GM06990 (cell line): ENCODE measurements at places on chromosomes 5 and 9.

DNA sequence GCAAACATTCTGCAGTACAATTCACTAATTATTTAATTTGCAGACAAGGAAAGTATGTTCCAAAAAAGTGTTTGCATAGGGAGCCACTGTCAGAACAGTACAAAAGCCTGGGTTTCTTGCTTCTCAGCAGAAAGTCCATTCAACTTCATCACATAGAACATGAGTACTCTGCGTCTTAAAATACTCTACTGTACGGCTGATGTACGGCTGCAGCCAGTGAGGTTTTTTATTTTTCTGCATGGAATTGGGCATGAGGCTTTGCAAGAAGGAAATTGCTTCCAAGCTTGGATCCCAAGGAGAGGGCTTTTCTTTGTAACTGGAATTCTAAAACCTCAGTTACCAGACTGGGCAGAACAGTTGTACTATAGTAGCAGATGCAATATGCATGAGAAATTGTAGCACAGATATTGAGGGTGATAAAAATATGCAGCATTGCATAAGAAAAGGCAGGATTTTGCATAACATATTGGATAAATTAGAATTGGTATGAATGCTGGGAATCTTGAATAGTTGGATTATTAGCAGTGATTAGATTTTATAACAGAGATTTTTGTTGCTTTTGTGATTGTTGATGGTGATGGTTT, 178.1 kb upstream of the CDH9 start:
- DNase-seq, result no peak

GRCh38 chr5:59326596-59326995, 566.9 kb downstream of the PDE4D start:
- no peak for DNase-seq

- no peak for DNase-seq
Observed at GRCh38 chr5:141392429-141393198, at the start of gene PCDHGA8. TSS of gene PCDHGA8 (plus strand) at chr5:141392633. CDS start at chr5:141392814, 181 bp downstream.

- no peak for DNase-seq
Observed at GRCh38 chr9:137490532-137491186, 31.5 kb upstream of the NSMF start.

- no peak for DNase-seq
Observed at GRCh38 chr5:90071066-90071465, 338.5 kb downstream of the CETN3 start.

DNA sequence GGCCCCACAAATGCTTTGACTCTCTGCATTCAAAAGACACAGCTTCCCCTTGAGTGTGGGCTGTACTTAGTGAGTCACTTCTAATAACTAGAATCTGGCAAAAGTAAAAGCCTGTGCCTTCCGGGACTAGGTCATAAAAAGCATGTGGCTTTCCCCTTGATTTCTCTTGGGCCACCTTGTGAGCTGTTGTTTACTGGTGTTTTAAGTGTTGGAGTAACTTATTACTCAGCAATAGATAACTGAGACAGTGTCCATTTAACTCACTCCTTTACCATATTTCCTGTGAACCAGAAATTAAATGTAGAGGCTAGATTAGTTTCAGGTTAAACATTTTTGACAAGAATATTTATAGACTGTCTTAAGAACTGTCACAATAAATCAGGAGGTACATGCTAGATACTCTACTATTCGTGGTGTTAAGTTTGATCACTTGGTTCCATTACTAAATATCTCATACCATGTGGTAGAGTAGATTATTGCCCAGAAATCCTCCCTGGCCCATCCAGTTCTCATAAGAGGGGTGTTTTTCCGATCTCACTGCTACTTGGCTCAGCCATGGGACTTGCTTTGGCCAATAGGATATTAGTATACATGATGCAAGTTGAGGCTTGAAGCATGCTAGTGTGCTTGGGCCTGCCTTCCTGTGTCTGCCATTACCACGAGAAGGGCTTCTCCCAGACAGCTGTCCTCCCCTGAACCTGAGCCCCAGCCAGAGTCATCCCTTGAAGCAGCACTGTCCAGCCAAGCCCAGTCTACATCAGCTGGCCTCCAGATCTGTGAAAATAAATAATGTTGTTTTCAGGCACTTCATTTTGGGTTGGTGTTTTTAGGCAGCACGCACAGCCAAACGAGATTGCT, 10.4 kb upstream of the CMBL start:
- DNase-seq, result no peak

- no peak for DNase-seq
Observed at GRCh38 chr9:13942695-13943094, 371.2 kb downstream of the NFIB start.

GRCh38 chr5:133147815-133148567, 96.2 kb downstream of the HSPA4 start:
- DNase-seq, result no peak

GRCh38 chr5:151825445-151825844, 53.7 kb downstream of the G3BP1 start:
- DNase-seq, result no peak

DNA sequence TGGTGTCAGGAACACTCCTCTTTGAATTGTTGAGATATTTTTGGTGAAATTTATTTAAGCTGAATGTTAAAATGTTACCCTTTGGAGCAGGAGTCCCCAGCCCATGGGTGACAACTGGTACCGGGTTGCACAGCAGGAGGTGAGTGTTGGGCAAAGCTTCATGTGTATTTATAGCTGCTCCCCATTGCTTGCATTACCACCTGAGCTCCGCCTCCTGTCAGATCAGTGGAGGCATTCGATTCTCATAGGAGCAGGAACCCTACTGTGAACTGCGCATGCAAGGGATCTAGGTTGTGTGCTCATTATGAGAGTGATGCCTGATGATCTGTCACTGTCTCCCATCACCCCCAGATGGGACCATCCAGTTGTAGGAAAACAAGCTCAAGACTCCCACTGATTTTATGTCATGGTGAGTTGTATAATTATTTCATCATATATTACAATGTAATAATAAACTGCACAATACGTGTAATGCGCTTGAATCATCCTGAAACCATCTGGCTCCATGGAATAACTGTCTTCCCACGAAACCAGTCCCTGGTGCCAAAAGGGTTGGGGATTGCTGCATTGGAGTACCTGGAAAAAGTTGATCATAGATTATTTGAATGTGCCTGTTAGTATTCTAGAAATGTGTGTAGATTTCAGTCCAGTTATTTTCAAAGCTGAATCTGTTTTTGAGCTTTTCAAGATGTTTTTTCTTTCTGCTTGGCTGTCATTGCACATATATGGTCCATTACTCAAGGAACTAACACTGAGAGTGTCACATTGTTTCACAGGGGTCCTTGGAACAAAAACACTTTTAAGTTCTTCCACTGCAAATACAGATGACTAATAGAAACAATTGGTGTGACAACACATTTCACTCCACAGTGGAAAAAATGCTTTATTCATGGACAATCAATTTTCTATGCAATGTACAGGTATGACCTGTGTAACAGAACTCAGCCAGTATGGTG, 104.6 kb upstream of the TNFAIP8 start:
- no peak for DNase-seq

- DNase-seq, result no peak
Observed at GRCh38 chr5:56053363-56053762, 58.6 kb upstream of the IL6ST start.

DNA sequence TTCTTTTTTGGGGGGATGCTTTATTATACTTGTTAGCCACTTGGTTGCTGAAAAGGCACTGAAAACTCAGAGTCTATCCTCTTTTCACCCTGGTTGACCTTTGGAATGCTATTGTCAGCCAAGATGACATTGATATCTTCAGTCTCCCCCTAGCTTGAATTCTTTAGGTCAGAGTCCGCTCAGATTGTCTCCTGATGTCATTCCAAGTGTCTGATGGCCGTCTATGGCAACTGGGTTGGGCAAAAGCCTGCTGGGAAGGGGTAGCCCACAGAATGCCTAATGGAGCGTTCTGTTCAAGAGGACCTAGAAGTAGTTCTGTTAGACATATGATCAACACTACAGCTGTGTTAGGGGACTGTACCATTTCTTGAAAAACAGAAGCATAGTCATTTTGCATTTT, 9.7 kb upstream of the MEF2C start:
- DNase-seq, result no peak

DNA sequence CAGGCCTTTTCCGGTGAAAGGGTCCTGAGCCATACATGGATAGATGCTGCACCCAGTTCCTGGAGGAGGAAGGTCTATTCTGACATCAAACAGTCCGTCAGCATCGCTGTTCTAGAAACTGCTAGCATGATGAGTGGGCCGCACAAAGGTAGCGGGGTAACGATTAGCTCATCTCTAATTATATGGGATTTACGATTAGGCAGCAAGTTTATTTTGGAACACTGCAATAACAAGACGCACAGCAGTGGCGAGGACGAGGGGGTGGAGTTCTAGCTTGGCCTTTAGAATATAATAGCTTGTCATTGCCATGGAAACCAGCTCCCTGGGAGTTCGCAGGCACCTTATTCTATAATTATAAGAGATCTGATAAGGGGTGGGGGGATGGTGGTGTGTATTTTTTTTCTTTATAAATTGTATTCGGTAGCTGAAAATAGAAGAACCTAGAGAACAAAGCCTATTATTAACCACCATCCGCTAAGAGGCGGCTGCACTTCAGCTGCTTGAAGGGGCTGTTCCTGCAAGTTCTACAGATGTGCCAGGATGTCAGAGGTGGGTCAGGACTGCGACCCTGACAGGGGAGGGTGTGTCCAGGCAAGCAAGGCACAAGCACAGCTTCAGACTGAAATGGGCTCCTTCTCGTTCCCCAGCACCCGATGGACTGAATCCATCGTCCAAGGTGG, 311.0 kb downstream of the AGTPBP1 start:
- DNase-seq, result no peak

DNA sequence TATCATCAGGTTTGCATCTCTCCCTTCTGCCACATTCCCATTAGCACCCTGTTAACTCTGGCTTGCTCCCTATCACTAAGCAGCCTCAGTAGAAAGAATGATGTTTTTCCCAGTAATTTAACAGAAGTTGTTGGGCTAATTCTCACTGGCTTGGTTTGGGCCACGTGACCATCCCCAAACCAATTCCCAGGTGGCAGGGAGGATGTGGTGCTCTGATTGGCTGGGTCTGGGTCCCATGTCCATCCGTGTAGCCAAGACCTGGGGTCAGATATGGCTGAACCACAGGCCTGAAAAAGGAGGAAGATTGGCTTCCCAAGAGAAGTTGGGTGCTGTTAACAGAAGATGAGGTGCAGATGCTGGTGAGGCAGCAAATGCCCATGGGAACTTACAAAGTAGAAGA, 122.0 kb downstream of the BOD1 start:
- no peak for DNase-seq

- no peak for DNase-seq
Observed at GRCh38 chr5:4758996-4759395, 381.1 kb upstream of the ADAMTS16 start.

DNA sequence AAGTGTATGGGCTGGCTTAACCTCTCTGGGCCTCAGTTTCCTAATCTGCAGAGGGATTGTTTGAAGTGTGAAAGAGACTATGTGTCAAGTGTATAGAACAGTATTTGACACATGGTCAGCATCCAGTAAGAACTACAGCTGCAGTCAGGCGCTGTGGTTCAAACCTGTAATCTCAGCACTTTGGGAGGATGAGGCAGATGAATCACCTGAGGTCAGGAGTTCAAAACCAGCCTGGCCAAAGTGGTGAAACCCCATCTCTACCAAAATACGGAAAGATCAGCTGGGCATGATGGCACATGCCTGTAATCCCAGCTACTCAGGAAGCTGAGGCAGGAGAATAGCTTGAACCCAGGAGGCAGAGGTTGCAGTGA, 31.9 kb upstream of the STING1 start:
- DNase-seq, result no peak

DNA sequence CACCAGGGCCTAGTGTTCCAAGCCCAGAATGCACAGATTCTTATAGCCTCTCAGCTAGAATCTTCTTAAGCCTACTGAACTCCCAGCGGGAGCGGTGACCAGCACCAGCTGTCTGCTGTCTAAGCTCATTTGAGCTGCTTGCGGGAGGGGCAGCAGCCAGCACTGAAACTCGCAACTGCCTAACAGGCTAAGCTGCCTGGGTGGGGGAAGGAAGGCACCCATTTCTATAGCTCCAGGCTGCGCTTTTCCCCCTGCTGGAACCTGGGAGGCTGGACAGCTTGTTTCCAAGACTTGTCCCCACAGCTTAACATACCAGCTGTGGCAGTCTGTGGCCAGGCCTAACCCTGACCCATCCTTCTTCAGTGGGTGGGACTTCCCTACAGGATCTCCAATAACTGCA, 512.9 kb downstream of the EFNA5 start:
- DNase-seq, result no peak
